ENCODE measurements at places on chromosomes 7 and 10.

GRCh38 chr7:130430841-130431666 lies 9.8 kb downstream of the CEP41 start:
- peak; percentile 26 for DNase-seq

- no peak for DNase-seq
These were observed 71.5 kb upstream of the PPP2R2D start for GRCh38 chr10:131829156-131829930.

DNA sequence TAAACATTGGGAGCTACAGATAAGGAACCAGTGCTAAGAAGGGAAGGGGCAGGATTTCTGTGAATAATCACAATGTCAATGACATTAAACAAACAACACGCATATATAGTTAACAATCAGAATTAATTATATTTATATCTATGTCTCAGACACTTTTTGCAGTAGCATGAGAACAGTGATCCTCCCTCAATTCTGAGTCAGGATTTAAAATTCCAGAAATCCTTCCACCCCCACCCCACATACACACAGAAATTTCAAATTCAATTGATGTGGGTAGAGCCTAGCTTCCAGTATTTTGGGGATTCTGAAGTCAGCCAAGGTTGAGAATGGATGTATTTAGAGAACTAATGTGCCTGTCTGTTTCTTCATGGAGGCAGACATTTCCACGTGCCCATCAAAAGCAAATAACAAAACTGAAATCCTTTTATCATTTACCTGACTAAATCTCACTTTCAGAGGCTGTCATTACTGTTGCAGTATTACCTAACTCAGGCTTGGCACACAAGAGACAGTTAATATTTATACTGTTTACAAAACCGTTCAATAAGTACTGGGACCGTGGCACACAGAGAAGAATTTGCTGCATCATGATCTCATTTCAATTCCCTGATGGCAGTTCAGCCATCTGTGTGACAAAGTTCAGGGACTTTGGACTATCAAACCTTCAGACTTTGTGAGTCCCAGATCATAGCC lies 116.6 kb upstream of the PALS2 start:
- DNase-seq: no peak

DNA sequence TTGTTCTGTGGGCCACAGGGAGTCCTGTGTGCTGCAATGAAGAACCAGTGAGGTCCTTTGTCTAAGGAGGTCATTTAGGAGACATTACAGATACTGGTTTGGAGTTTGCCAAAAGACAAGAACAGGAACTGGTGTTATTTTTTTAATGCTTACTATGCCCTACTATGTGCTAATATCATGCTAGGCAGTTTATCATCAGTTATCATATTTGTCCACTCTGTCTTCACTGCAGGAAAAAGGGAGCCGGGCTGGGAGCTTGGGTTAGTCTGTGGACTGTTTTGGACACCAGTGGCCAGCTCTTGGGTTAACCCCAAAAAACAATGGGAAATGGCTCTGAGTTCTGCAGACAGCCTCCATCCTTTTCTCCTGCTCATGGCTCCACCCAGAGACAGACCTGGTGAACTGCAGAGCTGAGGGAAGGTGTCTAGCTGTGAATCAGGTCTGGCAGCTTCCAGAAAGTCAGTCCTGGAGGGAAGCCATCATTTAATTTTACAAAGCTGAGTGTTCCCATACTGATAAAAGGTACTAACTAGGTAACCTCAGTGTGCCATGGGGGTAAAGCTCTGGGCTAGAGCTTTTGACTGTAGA lies 101.2 kb upstream of the ZNF746 start:
- peak; percentile 54 for DNase-seq

DNA sequence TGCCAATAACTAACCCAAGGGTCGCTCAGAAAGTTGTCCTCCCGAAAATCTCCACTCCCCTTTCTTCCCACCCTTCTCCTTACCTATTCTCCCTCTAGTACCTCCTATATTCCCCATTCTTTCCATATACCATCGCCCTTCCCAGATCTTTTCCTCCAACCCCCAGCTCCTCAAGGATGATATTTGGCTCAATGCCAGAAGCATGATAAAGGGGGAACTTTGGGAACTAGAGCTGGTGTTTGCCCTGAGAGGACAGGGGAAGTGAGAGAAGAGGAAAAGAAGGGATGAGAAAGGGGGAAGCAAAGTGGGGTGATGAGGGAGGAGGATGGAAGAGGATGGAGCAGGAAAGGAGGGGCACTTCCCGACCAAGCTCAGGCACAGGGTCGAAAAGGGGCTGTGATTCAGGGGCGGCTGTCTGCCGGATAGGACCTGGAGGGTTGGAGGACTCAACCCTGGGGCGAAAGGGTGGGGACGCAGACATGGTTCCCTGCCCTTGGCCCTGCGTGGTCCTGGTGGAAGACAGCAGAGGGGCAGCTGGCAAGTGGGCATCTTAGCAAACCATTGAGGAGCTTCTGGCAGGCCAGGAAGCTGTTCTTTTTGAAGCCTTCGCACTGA lies 1.8 kb downstream of the OIT3 start:
- no peak for DNase-seq

- no peak for DNase-seq
These were observed 283.3 kb upstream of the PRKCQ start for GRCh38 chr10:6863381-6863780.

DNA sequence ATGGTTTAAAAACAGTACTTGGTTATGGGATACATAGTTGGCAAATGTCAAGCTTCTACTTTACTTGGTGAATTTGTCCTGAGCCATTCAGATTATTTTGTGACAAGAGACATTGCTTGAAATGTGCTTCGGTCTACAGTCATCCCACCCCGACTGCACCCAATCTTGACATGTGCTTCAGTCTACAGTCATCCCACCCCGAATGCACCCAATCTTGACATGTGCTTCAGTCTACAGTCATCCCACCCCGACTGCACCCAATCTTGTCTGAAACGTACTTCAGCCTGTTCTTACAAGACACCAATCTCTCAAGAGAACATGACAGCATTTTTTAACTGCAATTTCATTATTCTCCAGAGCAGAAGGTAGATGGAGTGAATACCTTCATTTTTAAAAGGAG lies 47.8 kb downstream of the PRKCQ start:
- no peak for DNase-seq

DNA sequence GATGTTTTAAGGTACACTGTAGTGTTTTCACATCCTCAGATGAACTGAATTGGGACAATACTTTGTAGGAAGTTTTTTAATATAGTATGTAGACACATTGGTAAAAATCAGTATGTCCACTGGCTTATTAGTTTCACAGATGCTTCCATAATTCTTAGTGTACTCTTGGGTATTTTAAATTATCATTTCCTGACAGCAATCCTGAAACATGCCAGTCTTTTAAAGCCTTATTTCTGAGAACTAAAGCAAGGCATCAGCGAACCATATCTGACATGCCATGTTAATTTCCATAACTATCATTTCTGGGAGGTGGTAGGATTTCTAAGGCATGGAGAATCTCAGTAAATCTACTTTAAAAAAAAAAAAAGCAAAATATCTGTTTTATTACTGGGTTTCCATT lies 266.4 kb downstream of the ADK start:
- DNase-seq: no peak

- DNase-seq: no peak
These were observed 844.9 kb upstream of the PHF14 start for GRCh38 chr7:10128748-10129147.

DNA sequence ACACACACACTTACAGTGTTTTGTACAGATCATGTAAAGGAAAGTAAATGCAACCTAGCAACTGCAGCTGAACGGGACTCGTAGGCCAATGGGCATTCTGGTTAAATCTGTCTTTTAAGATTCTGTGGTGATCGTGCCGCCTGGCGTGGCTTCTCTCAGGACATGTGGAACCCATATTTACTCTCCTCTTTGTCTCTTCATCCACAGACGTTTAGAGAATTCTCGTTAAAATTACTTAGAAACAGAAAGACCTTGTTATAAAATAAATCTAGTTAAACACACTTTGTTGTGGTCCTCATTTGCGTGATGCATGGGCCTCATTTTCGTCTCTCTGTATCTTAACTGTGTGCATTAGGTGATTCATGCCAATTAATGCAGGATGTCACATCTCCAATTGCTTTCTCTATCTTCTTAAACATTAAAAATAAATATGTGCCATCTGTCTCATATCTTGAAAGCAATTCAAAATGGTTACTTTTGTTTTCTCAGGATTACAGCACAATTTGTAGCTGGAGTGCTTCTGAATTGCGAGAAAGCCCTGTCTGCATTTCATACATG lies 11.5 kb downstream of the KLF6 start:
- DNase-seq: no peak

DNA sequence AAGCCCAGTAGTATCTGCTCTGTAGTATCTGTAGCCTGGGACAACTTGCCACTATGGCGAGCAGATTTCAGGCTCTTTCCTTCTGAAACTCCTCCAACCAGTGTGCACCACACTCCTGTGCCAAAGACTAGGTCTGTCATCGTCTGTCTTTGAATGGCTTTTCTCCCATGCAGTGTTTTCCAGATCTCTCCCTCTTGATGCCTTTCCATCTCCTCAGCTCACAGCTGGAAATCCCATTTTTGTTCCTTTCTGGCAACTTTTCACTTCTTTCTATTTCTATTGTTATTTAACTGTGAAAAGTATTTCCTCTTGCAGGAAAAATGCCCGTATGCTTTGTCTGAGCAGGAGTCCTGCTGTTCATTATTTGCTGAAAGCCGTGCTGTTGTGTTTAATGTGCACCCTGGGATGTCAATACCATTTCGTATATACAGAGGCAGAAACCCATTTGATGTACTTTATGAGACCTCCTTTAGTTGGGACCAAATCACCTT lies 373.7 kb downstream of the PHTF2 start:
- no peak for DNase-seq

GRCh38 chr10:117078168-117078837 lies 59.8 kb downstream of the VAX1 start:
- no peak for DNase-seq

DNA sequence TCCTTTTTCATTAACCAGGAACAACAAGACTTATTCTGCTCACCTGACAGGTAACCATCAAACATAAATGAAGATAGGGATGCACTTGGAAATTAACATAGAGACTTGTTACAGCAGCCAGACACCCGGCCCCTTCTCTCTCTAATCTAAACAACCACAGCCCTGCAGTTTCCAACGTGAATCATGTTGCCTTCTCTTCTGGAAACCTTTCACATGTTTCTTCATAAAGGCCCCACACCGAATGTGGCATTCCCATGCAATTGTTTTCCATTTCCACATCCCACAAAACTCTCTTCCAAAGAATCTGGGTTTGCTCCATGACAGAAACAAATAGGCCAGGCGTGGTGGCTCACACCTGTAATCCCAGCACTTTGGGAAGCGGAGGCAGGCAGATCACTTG lies 15.0 kb upstream of the WDR86 start:
- DNase-seq: no peak

DNA sequence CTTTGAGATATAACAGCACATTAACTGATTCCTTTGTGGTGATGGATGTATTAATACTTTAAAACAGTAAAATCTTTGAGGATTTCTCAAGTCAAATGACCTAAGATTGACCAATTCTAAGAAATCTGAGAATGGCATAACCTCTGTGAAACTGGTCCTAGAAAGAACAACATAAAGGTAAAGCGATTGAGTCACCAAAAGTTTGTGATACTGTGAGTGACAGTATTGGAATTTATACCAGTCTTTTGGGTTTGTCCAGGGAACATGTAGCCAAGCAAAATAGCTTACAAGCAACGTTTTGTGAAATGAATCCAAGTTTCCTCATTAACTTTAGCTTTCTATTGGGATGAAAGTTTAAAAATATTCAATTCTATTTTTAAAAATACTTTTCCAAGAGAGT lies 157.4 kb upstream of the TMEM196 start:
- DNase-seq: no peak

GRCh38 chr7:106520962-106521514 lies 139.9 kb downstream of the CCDC71L start:
- DNase-seq: peak; percentile 26

GRCh38 chr7:141231018-141231792 lies 157.3 kb downstream of the TMEM178B start:
- DNase-seq: no peak

DNA sequence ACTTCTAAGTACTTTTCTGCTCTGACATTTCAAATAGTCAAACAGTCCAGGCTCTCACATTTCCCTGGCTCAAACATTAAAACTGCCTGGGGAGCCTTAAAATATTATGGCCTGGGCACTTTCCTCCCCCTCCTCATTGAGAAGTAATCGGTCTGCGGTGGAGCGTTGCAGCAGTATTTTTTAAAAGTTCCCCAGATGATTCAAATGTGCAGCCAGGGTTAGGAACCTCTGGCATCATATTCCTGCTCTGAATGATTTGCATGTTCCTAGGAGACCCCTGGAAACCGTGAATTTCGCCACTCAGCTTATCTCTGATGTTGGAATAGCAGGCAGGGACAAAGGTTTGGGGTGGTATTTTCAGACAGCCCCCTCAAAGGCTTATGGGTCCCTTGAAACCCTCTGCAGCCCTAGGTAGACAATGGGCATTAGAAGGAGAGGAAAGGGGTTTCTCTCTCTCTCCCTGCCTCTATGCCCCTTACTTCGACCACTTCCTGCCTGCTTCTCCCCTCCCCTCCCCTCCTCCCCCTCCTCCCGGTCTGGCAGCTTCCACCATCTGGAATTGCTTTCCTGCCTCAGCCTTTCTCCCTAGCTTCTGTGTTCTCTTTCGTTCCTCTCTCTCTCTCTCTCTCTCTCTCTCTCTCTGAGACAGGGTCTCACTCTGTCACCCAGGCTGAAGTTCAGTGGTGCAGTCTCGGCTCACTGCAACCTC lies 622.2 kb downstream of the GALNT17 start:
- no peak for DNase-seq

GRCh38 chr7:38548605-38549004 lies 82.6 kb downstream of the AMPH start:
- DNase-seq: no peak

GRCh38 chr10:108598320-108598695 lies 1325.0 kb downstream of the XPNPEP1 start:
- no peak for DNase-seq

- no peak for DNase-seq
These were observed 131.3 kb downstream of the CTTNBP2 start for GRCh38 chr7:117741962-117742361.

DNA sequence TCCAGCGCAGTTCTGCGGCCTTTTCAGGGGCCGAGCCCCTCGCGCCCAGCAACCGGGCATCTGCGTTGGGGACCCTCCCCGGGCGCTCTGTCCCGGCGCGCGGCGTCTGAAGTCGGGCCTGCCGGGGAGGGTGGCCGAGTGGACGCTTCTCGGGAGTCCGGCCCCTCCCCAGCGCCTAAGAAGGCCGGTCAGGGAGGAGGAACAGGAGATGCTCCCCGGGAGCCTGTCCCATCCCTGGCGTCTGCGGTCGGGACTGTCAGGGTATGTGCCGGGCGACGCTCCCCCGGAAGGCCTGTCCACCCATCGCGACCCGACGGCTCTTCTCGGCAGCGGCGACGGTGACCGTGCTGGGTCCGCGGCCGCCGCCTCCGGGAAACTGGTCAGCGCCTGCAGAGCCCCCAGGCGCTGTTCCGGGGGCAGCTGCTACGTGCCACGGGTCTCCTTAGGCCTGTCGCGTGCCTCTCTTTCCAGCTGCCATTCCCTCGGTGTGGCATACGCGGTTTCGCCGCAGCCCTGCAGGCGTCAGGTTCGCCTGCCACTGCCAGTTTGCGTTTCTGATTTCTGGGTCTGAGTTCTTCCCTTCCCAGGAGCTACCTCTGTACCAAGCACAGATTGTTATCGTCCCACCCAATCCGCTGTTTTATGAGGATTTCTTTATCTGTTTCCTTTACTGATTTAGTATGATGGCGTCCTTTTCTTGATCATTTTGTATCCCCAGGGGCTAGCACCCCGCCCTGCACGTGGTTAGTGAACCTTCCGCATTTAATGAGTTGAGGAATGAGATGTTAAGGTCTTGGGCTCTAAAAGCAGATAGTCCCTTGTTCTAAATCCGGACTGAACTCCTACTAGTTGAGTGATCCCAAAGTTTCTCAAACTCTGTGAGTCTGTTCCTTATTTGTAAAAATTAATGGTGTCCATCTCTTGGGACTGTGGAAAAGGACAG lies 782 bp downstream of the IFIT5 start:
- peak; percentile 56 for DNase-seq
